ENCODE measurements at places on chromosomes 1 and 21.

DNA sequence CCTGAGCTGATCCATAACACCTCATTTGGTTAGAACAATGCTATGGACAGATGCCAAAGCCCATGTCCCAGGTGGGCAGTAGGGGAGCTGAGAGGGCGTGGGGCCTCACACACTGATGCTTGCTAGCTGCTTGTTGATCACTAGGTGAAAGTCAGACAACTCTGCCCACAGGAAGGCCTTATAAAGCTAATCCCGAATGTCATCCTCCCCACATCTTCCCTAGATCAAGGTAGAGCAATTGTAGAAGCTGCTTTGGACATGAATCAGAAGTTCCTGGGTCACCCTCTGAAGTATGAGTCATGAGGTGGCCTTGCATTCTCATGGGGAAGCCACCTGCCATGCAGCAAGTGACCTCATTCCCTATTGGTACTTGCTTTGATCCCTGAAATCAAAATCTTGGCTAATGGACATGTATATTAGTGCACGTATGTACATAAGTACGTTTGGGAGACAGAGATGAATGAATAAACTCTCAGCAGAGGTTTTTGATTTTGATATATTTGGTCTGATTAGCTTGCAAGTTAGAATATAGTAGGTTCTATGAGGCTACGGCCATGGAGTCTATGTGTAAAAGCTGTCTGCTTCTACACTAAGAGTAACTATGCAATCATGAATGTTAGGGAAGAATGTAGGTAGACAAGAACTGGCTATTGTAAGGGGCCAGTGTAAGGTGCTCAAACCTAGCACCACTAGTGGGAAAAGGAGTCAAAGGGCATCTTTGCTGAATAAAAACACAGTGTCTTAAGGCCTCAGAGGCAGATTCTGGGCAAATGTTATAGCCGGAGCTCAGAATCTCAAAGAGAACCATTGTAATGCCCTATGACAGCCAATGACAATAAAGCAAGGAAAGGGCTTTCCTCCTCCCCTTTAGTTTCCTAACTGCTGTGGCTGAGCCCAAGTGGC lies 52.6 kb downstream of the ABCA4 start:
- DNase-seq: no peak

- DNase-seq: no peak
Observed at GRCh38 chr1:24553931-24554330, 2.0 kb upstream of the NCMAP start.

DNA sequence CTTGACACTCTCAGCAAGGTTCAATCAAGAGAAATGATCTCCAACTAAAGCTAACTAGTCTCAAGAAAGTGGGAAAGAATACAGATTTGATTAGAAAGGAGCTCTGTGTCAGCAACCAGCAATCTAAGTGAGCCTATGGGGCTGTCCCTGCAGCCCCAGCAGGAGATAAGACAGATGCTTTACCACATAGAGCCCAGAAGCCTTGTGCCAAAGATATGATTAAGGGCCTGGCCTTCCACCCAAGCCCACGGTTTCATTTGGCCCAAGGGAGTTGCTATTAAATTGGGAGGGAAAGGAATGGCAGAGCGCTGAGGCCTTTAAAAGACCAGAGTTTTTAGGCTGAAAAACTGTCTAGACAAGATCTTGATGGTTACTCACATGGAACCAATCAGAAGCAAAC lies 74.8 kb downstream of the HLCS start:
- DNase-seq: no peak

DNA sequence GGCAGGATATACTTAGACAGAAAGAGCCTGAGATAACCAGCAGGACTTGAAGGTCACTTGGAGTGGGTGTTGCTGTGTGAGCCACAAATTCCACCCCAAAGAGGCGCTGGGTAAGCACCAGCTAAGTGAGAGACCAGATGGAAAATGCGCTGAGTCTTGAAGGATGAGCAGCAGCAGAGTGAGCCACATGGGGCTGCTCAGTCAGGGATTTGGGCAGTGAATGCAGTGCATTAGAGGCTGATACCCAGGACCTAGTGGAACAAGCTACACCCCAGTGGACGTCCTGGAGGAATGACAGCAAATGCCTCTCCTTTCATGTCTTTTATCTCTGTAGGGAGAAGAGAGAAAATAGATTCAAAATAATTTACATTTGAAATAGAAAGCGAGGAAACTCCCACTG lies 11.3 kb downstream of the GRIK1 start:
- no peak for DNase-seq

- DNase-seq: no peak
Observed at GRCh38 chr1:178220094-178220493, 126.2 kb downstream of the RASAL2 start.
